ENCODE measurements at places on chromosomes 4 and X.

DNA sequence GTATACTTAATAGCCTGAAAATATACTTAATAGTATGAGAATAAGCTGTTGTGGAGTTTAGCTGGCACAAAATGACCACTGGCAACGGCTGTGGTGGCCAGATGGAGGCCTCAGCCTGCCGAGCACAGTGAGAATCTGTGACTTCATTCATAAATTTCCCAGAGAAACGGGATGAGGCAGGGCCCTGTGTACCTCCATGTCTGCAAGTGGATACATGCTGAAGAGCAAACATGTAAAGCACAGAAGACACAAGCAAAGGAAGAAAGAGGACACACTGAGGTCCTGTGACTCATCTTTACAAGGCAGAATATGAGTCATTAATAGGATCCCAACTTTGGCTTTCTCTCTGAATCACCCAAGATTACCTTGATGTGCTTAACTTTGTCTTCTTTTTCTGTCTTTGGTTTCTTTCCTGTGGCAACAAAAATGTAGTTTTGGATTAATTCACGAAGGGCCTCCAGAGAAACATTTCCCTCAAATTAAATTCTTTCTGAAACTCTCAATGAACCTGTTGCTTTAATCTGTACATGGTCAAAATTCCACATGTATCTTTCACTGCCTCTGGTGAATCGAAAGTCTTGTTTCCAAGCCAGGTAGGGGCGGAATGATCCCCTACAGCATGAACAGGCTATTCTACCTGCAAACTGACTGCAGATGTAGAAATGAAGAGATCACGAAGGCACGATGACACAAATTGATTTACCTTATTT is 56.4 kb downstream of the IRF2 start:
- no peak for DNase-seq

- no peak for DNase-seq
These were observed 25.5 kb downstream of the ZNF330 start for GRCh38 chr4:141246243-141246642.

DNA sequence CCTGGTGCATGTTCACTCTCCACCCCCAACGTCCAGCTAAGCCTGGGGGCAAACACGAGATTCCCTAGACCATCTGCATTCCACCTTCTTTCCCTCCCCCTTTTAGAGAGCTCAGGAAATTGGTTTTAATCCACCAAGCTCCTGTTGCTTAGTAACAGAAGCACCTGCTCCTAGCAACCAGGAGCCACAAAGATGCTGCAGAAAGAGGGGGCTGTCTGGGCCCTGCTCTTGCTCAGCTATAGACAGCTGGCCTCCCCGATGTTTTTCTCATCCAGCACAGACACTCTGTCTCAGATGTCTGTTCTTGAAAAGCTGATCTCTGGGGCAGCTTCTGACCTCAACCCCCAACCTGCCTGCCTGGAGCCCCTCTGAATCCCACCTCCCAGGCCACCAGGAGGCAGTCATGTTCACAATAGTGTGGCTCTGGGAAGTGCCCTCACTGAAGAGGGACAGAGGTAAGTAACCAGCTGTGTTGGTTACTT is 71.5 kb downstream of the SLC16A2 start:
- DNase-seq = peak; percentile 70

DNA sequence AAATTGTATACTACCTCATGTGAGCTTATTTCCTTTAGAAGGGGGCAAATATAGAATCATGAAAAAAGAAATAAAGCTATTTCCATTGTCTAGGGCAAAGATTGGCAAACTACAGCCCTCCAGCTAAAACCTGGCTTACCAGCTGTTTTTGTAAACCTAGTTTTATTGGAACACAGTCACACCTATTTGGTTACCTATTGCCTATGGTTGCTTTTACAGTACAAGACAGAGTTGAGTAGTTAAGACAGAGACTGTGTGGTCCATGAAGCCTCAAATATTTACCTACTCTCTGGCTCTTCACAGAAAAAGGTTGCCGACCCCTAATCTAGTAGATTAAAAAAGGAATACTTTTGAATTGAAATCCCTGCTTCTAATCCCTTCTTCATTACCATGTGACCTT is 88.8 kb upstream of the ENPP6 start:
- DNase-seq = no peak

- DNase-seq = no peak
These were observed 181.7 kb downstream of the GBA3 start for GRCh38 chr4:22874334-22874912.

GRCh38 chrX:136961594-136962135 is 72.1 kb downstream of the GPR101 start:
- no peak for DNase-seq

DNA sequence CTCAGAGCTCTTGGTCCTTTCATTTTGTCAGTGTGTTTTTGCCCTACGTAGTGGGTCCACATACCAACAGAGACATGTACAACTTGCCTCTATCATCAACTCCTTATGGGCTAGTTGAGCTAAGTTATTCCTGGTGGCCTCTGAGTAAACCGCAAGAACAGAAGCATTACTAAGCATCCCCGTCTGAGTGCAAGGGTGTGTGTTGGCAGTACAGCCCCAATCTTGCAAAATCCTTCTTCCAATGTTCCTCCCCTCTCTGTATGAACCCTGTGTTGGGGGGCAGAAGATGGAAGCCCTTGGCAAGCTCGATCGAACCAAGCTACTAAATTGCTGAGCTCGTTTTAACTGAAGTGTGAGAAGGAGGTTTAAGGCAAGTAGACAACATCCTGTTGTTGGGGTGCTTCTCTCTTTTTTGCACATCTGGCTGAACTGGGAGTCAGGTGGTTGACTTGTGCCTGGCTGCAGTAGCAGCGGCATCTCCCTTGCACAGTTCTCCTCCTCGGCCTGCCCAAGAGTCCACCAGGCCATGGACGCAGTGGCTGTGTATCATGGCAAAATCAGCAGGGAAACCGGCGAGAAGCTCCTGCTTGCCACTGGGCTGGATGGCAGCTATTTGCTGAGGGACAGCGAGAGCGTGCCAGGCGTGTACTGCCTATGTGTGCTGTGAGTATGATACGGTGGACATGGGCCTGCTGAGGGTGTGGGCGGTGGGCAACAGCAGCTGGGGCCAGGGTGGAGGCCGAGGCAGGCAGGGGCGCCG is at the start of gene SH2D1A:
Gene SH2D1A, plus strand, starts transcription at position 447 of the 760 bp plus-strand sequence. Its CDS starts 80 bp downstream, at position 527.
- DNase-seq = no peak

DNA sequence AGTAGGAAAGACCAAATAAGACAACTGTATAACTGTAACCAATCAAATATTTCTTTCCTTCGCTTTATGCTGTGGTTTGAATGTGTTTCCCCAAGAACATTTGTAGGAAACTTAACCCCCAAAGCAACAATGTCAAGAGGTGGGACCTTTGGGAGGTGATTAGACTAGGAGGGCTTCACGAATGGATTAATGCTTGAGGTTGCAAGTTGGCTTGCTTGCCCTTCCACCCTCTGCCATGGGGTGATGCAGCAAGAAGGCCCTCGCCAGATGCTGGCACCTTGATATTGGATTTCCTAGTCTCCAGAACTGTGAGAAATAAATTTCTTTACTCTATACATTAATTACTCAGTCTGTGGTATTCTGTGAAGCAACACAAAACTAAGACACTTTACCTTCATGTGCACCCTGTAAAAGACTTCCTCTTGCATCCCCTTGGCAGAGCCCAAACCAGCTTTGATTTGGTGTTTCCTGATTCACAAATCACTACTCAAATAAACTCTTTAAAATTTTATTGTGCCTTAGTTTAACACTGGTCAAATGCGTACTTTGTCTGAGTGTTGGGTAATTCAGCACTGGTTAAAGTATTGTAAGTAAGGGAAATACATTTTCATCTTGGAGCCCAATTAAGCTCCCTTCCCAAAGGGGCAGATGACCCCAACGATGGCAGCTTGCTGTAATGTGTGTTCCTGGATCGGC is 59.9 kb downstream of the COQ2 start:
- no peak for DNase-seq

GRCh38 chrX:49177338-49177833 is 5.7 kb downstream of the PLP2 start:
- DNase-seq = no peak

- no peak for DNase-seq
These were observed 14.3 kb downstream of the RCHY1 start for GRCh38 chr4:75499900-75500299.

GRCh38 chr4:141719585-141719984 is 83.2 kb downstream of the IL15 start:
- DNase-seq = no peak

GRCh38 chr4:54657551-54658251 is at the start of gene KIT:
KIT (plus strand) TSS chr4:54657957; CDS start chr4:54658015, 58 bp downstream.
- peak; percentile 67 for DNase-seq

GRCh38 chr4:81538716-81539427 is 67.2 kb upstream of the RASGEF1B start:
- no peak for DNase-seq

DNA sequence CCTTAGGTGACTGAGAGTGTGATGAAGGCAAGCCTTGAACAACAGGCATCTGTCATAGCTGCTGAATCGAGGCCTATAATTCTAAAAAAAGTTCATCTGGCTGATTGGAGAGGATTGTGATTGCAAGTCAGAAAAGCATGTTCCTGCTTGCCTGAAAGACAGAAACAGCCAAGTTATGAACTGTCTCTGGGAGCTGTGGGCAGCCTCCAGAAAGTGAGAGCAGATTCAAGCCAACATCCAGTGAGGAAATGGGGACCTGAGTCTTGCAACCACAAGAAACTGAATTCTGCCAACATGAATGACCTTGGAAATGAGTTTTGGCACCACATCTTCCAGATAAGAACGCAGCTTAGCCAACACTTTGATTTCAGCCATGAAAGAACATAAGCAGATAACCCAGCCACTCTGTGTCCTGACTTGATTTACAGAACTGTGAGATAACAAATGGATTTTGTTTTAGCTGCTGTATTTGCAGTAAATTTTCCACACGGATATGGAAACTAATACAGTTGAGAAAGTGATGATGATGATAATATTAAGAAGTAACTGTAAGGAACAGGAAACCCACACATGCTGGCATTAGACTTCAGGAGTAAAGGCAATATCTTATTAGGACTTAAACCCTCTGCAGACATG is 240.3 kb upstream of the NDST3 start:
- DNase-seq = no peak

DNA sequence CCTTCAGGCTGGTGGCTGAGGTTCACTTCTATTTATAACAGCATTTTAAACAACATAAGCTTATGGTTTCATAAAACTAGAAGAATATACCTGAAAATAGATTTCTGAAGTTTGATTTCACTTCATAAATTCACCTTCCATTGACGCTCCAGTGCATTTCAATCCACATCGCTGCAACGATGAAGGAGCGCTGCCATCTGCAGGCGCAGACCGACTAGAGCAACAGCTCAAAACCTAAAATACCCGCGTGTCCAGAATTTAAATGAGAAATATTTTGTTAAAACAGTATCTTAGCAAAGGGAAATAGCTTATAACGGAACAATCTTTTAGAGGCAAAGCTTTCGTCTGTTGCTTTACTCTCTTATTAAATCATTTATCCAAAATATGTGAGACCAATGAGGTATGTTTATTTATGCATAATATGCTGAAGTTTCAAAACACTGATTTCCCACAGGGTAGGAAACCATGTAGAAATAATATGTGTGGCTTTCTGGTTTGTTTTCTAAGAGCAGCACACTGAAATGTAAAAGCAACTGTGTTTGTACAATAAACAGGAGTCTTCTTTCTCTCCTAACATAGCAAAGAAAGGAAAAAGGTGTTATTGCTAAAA is 816.4 kb upstream of the FRG1 start:
- no peak for DNase-seq

GRCh38 chrX:74853255-74853654 is 72.0 kb downstream of the NEXMIF start:
- no peak for DNase-seq

GRCh38 chr4:54445866-54446265 is 211.9 kb upstream of the KIT start:
- DNase-seq = no peak

DNA sequence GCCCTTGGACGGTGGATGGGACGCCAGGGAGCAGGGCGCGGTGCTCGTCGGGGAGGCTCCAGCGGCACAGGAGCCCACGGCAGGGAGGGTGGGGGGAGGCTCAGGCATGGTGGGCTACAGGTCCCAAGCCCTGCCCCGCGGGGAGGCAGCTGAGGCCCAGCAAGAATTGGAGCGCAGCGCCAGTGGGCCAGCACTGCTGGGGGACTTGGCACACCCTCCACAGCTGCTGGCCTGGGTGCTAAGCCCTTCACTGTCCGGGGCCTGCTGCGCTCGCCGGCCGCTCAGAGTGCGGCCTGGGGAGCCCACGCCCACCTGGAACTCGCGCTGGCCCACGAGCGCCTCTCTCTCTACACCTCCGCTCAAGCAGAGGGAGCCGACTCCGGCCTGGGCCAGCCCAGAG is 8.6 kb downstream of the CD38 start:
- DNase-seq = no peak

GRCh38 chr4:78310007-78310739 is 241.4 kb upstream of the ANXA3 start:
- peak; percentile 31 for DNase-seq

DNA sequence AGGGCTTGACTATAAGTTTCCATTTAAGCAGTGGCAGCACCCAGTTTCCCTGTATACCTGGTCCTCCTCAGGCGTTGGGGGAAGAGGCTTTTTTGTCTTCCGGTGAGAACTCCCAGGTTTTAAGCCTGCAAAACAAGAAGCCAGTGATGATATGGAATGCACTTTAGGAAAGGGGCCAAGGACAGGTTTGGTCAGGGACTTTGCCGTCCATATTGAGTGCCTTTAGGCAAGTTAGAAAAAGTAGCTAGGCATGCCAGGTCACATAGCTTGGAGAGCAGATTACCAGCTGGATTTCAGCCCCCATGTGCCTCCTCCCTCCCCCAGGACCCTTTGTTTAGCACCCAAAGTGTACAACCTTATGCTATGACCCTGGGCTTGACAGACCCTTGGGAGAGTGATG is 13.6 kb upstream of the TIMM8A start:
- DNase-seq = no peak

DNA sequence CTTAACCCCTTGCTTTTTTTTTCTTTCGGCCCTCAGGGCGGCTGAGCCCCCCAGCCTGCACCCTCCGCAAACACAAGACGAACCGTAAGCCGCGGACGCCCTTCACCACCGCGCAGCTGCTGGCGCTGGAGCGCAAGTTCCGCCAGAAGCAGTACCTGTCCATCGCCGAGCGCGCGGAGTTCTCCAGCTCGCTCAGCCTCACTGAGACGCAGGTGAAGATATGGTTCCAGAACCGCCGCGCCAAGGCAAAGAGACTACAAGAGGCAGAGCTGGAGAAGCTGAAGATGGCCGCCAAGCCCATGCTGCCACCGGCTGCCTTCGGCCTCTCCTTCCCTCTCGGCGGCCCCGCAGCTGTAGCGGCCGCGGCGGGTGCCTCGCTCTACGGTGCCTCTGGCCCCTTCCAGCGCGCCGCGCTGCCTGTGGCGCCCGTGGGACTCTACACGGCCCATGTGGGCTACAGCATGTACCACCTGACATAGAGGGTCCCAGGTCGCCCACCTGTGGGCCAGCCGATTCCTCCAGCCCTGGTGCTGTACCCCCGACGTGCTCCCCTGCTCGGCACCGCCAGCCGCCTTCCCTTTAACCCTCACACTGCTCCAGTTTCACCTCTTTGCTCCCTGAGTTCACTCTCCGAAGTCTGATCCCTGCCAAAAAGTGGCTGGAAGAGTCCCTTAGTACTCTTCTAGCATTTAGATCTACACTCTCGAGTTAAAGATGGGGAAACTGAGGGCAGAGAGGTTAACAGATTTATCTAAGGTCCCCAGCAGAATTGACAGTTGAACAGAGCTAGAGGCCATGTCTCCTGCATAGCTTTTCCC is 3.4 kb downstream of the MSX1 start:
- no peak for DNase-seq

Measured in SK-N-DZ (cell line).